ENCODE measurements at places on chromosomes 6 and 20. TPM values are rescaled to one million over a fixed set of nuclear protein-coding genes. Genes with fewer than 3 reads are reported as not detected.

The OOEP gene
- not detected for total RNA-seq

DNA sequence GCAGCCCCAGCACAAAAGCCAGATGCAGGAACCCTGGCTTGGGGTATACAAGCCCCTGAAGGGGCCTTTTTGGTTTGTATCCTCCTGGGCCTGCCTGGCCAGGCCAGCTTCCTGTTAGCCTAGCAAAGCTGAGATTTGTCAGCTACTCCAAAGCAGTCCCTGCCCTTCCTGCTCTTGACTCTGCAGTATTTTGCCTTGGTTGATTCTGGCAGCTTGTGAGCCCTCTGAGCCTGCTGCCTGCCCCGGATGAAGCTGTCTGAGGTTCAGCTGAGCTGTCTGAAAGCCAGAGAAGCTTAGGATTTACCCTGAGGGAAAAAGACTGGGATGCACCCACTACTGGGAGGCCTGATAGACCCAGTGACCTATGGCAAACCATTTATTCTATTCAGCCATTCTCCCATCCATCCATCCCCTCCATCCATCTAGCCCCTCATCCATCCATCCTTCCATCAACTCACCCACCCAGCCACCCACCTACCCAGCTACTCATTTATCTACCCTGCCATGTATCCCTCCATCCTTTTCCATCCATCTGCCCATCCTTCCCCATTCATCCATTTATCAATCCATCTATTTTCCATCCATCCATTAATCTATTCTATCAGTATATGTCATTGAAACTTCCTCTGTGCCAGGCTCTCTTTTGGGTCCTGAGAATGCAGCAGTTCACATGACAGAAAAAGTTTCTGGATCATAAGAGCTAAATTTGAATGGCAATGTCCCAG, 307.5 kb downstream of the DHX35 start:
- no peaks in the 10 kb centered on the region for H3K36me3 ChIP-seq
- peaks cover 5% of the 10 kb centered on the region for H3K27me3 ChIP-seq

DNA sequence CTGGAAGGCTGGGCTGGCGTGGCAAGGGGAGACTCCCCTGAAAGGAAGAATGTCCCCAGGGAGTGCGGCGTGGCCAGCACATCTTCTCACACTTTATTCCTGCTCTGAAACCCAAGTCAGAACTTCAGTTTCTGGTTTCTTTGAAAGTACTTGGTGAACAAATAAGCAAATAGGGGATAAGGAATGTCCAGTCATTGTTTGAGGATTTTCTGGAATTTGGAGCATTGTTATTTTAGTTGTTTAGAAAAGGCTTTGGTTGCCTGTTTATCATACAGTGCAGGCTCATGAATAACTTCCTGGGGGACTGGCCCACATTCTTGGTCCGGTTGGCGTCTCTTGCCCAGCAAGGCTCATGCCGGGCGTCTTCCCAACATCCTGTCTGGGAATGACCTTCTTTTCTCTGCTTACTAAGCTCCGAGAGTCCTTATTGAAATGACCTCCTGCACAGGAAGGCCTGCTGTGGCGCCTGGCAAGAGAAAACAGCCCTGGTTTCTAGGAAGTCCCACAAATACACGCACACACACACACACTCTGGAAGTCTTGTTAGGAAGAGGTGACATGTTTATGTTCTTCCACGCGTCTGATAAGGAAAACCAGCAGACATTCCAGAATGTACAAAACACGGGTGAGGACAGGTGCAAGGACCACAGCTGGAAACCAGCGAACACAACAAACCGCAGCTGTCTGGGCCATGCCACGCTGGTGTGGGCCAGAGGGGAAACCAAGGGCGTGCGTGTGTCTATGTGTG, 71.9 kb downstream of the TMEM170B start:
- H3K4me1 ChIP-seq: peaks cover 73% of the 10 kb centered on the region
- peak overlapping the region; percentile 93 for H3K27ac ChIP-seq
- H3K4me3 ChIP-seq: peak overlapping the region; percentile 28
- DNase-seq: no peak

DNA sequence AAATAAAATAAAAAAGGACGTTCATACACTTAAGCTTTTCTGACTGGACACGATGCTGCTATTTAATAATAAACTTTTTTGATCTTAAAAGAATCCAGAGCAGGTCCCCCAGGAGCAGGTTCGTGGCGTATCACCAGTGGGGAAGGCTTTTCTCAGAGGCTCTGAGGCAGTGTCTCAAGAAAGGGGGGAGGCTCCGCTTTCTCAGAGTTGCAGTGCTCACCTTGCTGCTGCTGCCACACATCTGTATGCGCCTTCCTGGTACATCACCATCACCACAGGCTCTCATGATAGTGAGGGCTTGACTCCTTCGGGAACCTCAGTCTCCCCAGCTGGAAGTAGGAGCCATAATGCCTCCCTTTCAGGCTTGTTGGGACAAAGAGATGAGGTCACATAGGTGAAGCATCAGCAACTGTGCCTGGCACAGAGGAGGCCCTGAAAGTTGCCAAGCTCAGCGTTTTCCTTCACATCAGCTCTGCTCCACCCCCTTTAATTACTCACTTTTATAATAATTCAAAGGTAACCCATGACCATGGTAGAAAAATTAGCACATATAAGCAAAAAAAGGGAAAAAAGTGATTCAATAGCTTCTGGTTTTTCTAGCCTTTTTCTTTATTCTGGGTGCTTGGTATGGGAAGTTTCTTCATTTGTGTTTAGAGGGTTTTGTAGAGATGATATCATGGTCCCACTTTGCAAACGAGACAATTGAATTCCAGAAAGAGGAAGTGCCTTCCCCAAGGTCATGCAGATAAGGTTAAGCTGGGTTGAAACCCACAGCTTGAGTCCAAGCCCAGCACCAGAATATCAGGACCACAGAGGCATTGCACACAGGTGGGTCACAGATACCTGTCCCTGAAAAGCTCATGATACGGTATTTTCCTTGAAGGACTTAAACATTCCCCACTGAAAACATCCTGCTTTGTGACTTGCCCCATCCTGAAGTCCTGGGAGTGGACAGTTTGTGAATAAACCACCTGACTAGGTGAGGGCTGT, 24.5 kb downstream of the SRSF3 start:
- peak; percentile 19 for DNase-seq
- no peaks in the 10 kb centered on the region for H3K27me3 ChIP-seq
- no peaks in the 10 kb centered on the region for H3K36me3 ChIP-seq
- peaks cover 9% of the 10 kb centered on the region for H3K4me1 ChIP-seq

All from chondrocyte (in vitro differentiated cells).